ENCODE measurements at places on chromosomes 16 and 17.
A peak's percentile ranks its signal among the peaks of the same experiment; 100 is the strongest.

- DNase-seq, result no peak
These were observed 141.9 kb upstream of the NOG start for GRCh38 chr17:56451629-56452028.

GRCh38 chr16:83310816-83311215, 497.0 kb upstream of the HSBP1 start:
- no peak for DNase-seq

DNA sequence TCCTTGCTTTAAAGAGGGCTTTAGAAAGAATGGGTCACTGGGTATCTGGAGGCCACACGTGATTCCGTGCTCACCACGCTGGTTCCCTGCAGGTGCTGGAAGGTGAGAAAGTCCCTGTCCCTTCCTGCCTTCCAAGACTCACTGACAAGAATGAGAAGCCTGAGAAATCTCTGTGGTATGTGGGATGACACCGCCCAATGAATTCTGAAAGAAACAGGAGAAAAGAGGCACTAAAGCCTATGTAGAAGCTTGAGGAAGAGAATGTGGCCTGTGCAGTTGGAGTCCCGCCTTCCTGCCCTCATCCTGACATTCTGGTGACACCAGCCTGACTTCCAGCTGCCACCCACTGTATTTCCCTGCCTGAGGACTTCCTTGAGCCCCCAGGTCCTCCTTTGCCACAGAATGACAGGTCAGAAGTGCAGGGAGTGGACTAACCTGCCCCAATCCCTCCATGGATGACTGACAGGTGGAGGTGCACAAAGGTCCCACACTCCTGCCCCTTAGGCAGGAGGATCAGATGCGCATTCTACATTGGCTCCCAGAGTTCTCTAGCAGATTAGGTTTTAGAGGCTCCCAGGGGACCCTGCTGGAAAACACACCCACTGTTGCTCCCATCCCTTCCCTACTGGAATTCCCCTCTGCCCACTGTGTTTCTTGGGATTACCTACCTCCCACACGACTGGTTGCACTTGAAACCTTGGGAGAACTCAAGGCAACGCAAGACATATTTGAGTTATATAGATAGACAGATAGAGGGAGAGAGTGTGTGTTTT, 38.6 kb upstream of the TENT4B start:
- DNase-seq, result no peak

DNA sequence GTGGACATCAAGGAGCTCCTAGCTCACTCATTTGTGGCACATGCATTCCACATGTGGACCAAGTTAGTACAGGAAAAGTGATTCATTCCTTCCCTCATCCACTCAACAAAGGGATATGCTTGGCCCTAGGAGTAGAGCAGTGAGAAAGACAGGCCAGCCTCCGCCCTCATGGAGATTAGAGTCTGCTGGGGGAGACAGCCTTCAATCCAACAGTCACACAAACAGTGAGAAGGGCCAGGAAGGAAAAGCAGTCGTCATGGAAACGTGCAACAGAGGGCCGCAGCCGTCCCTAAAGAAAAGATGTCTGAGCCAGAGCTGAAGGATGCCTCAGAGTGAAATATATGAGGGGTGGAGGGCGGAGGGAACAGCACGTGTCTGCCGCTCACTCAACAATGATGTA, 109.9 kb downstream of the VPS53 start:
- DNase-seq, result no peak

DNA sequence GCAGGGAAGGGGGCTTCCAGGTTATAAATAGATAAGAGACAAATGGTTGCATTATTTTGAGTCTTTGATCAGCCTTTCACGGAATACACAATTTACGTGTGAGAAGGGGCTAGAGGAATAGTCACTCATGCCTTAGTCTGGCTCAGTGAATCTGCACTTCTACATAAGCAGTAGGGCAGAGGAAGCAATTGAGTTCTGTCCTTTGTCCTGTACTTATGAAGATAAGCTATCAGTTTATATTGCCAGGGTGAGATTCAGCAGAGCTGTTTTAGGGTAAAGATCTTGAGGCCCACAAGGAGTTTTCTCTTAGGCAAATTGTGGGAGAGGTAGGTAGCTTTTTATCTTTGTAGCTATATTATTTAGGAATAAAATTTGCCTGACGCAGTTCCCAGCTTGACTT, 33.3 kb downstream of the TOM1L1 start:
- DNase-seq, result no peak

GRCh38 chr16:580946-581498, 8.8 kb upstream of the RAB40C start:
- no peak for DNase-seq

- no peak for DNase-seq
These were observed 15.5 kb upstream of the SPACA3 start for GRCh38 chr17:32976131-32976530.

- no peak for DNase-seq
These were observed 244.9 kb downstream of the CA10 start for GRCh38 chr17:51913491-51914205.

- no peak for DNase-seq
These were observed 1.2 kb downstream of the CBX4 start for GRCh38 chr17:79837888-79838521.

- no peak for DNase-seq
These were observed 963 bp downstream of the ALG1 start for GRCh38 chr16:5072334-5073278.

DNA sequence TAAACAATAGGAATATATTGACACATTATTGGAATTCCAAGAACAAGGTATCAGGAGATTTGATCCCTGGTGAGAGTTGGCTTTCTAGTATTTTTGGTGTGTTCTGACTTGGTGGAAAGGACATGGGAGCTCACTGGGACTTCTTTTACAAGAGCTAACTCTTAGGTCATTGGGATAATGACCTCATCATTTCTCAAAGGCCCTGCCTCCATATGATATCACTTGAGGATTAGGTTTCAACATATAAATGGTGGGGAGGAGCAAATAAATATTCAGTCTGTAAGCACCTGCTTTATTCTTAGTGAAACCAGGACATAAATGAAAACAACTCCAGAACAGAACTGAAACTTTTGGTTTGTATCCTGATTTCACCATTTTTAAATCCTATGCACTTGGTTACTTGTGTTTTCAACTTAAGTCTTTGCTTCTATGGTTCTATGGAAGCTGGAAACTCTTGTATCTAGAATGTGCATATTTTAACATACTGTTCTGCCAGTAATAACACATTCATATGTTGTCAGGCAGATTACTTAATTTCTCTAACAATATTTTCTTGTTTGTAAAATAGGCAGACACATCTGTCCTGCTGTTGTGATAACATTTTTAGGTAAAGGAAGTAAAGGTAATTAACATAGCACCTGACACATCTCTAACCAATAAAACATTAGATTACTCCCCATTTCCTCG, 1527.7 kb upstream of the CDH8 start:
- no peak for DNase-seq

- no peak for DNase-seq
These were observed 1.1 kb downstream of the NAA38 start for GRCh38 chr17:7856011-7856810.

DNA sequence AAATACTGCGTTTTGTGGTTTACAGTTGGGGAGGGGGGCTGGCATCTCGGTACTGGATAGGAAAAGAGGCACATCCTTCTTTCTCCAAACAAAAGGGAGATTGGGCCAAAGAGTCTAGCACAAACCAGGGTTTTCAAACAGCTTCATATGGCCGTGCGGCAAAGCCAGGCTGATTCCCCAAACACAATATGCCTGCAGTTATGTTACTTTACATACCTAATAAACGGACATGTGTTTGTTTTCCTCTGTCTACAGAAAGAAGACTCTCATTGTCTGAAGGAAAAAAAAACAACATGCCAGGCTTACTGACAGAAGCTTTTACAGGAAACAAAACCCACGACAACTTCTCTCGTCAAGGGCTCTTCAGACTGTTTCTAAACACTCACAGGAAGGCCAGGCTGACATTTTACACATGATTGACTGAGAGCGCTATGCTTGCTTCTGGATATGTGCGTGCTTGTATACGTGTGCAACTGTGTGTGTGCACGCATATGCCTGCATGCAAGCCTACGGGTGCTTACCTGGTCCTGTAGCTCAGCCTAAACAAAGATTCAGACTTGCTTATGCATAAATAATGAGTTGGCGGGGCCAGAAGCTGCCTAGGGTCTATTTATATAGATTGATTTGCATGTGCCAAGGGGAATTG, 461.0 kb upstream of the C16orf82 start:
- no peak for DNase-seq

- no peak for DNase-seq
These were observed 40.7 kb downstream of the FOXK2 start for GRCh38 chr17:82560252-82560642.

DNA sequence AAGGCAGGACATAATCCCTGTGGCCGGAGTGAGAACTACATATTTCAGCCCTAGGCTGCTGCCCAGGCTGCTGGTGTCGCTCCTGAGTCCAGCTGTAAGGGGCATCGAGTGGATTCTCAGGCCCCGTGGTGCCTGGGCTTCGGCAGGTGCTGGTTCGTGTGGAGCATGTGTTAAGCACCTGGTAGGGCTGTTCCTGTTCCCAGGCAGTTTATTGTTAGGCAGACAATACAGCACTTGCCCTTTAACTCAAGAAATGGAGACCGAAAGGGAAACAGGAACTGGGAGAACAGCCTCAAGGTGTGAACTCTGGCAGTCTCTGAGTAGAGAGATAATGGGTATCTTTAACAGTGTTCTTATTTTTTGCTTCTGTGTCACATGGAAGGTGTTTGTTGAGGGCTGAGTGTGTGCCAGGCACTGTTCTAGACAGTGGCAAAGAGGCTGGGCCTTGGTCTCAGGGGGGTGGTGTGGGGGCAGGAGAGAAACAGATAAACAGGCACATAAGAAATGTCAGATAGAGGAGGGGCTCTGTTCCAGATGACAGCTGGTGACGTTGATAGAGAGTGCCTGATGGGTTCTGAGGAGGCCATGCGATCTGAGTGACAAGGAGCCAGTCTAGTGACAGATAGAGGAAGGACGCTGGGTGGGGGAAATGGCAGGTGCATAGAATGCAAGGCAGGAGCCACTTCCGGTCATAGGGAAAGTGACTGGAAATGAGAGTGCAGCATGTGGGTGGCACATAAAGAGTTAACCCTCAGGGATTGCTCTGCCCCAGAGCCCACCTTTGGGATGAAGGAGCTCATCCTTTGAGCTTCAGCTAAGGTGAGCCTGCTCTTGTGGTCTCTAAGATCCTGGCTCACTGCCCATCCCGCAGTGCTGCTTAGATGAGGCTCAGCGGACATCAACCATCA, 33.8 kb downstream of the EPN2 start:
- DNase-seq, result no peak

DNA sequence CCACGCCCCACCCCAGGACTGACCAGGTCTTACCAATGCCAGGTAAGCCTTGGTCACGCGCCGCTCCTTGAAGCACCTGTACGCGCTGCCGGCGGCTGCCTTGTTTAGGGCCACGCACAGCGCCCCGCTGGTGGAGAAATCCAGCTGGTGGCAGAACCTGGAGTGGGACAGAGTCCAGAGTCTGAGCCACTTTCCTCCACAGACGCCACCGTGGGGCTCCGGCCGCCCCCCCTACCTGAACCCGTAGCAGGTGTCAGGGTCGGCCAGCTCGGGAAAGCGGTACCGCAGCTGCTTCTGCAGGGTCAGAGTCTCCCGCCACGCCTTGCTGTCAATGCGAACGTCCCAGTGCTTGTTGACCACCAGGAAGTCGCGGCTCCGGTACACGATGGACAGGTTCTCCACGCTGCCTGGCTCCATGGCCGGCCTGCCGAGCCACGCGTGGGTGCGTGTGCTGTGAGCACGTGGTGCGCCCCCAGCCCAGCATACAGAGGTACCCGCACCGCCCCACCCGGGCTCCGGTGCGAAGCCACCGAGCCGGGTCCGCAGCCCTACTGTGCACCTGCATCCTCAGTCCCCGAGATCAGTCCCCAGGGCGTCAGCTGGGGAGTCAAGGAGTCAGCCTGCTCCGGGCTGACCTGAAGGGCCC, 737 bp downstream of the RPUSD1 start:
- no peak for DNase-seq

GRCh38 chr16:51756447-51757123, 605.5 kb upstream of the SALL1 start:
- DNase-seq, result no peak

GRCh38 chr17:59160157-59161025, 4.8 kb downstream of the PRR11 start:
- no peak for DNase-seq

GRCh38 chr16:79788949-79789348, 188.4 kb upstream of the MAF start:
- DNase-seq, result no peak

GRCh38 chr17:73785496-73785895, 141.3 kb upstream of the SDK2 start:
- no peak for DNase-seq

GRCh38 chr17:32610943-32611342, 124.2 kb downstream of the CDK5R1 start:
- no peak for DNase-seq

DNA sequence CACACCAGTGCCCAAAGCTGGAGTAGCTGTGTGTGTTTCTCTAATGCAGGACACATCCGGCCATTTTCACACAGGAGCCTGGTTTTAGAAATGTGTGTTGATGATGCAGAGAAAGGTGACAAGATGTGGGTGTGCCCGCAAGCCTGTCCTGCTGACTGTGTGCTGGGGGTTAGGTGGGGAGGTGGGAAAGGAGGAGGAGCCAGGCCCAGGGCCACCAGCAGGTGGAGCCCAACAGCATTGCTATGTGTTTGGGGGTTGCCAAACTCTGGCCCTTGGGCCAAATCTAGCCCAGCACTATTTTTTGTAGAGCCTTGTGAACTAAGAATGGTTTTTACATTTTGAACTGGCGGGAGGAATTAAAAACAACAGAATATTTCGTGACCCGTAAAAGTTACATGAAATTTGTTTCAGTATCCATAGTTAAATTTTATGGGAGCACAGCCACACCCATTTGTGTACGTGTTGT, 61.7 kb upstream of the LGALS9 start:
- peak; percentile 52 for DNase-seq

DNA sequence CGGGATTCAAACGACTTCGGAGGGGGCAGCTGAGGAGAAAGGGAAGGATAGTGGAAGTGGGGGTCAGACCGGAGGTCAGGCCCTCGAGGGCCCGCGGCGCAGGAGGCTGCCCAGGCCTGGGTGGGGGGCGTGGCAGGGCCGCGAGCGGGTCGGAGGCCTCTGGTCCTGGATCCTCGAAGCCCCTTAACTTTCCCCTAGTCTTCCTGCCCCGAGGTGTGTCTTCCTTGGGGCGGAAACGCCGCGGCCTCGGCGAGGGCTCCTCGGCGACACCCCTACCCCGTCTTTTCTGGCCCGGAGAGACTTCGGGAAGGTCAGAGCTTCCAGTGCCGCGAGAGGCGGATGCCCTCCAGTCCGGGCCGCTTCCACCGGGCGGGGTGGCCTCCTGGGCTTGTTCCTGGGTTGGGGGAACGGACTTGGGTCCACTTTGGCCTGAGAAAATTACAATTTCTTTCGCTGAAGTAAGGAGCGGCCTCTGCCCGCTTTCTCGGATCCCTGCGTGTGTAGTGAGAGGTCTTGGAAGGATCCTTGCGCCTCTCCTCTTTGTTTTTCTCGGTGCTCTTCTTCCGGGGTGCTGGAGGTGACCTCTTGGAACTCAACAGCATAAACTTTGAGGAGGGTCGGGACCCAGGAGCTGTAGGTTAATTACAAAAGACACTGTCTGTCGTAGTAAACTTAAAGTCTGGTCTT, 491 bp downstream of the IST1 start:
- DNase-seq, result no peak

GRCh38 chr17:36941265-36942010, 4.2 kb downstream of the LHX1 start:
- no peak for DNase-seq
